Activated effector memory CD4-positive, alpha-beta T cell treated with anti-CD3 and anti-CD28 coated beads, Interleukin-2, amount 50 U/mL, for 16 hours (primary cell): ENCODE measurements at places on chromosomes 2 and 18.

- DNase-seq: no peak
Measured at GRCh38 chr2:19677825-19678518, 223.8 kb downstream of the TTC32 start.

GRCh38 chr2:132760405-132760804 is 90.4 kb upstream of the LYPD1 start:
- no peak for DNase-seq

DNA sequence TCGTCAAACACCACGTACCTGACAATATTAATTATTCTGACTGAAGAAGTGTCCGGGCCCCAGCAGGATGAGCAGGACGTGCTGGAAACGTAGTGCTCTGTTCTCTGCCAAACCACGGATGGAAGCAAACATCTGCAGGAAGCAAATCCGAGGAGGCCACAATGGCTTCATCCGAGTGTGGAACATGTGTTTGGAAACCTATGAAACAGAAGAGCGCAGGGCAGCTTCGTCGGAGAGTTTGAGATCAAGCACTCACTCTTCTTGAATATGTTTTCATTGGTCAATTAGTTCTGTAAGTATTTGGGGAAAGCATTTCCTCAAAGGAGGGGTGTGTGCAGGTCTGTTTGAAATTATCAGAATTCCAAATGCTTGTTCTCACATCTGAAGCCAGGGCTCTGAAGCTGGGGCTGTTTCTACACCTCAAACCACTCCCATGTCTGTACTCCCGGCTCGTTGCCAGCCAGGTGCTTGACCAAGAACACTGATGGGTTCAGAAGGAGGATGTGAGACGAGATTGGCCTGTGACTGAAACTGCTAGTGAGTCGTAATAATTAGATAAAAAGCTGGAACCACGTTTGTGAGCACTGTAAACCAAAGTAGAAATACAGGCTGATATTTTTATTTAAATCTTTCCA is 356.6 kb upstream of the SALL3 start:
- no peak for DNase-seq

GRCh38 chr2:206075113-206075512 is 10.9 kb downstream of the INO80D start:
- DNase-seq: no peak
